ENCODE measurements at places on chromosomes 2 and 18. TPM values are rescaled to one million over a fixed set of nuclear protein-coding genes. Genes with fewer than 3 reads are reported as not detected.

Gene OTOS
- polyA plus RNA-seq: not detected

Gene REG3A
- not detected for polyA plus RNA-seq

Gene MAP2
- 42.7 TPM for polyA plus RNA-seq

Gene TANC1
- 64.8 TPM for polyA plus RNA-seq

Gene SLC30A3
- polyA plus RNA-seq: 6.2 TPM

Gene FEV
- not detected for polyA plus RNA-seq

Gene RAB17
- polyA plus RNA-seq: 13.2 TPM

Gene EMX1
- 37.9 TPM for polyA plus RNA-seq

Gene CNRIP1
- 21.5 TPM for polyA plus RNA-seq

DNA sequence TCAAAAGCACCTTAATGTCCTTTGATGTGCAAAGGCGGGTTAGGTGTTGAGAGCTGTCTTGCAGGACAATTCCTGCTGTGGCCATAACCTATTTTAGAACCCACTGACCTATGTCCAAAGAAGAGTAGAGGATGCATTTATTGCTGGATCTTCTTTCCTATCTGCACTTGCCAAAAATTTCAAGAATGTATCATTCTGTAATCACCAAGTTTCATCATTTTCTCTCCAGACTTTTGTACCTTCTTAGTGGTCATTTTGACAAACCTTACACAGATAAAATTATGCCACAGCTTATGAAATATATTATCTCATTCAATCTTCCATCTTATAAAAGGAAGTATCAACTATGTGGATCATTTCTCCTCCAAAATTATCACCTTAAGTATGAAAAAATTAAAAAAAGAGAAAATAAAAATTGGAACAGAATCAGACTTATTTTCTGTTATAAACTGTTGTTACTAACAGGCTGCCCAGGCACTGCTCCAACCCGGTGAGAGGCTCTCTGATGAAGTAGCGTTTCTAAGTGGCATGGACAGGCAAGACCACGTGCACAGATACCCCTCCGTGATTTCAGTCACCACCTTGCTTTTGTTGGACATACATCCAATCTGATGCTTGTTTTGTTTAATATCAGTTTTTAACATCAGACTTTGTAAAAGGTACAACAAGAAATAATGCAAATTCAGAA is 559.9 kb upstream of the ID2 start:
- DNase-seq: no peak

DNA sequence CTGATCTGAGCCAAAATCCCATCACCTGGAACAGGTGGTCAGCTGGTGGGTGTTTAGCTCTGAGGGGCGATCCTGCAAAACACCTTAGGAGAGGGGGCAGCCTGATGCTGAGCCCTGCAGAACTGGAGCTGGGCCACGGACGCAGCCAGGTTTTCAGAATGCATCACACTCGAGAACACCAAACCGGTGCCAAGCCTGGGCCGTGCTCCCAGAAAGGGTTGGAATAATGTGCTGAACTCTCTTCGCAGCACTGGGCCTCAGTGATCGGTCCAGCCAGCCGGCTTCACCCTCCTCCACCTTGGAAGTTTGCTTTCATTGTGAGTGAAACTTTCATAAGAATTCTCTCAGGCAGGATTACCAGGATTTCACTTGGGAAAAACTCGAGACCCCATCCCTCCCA is 56.5 kb upstream of the TTC39C start:
- DNase-seq: no peak

DNA sequence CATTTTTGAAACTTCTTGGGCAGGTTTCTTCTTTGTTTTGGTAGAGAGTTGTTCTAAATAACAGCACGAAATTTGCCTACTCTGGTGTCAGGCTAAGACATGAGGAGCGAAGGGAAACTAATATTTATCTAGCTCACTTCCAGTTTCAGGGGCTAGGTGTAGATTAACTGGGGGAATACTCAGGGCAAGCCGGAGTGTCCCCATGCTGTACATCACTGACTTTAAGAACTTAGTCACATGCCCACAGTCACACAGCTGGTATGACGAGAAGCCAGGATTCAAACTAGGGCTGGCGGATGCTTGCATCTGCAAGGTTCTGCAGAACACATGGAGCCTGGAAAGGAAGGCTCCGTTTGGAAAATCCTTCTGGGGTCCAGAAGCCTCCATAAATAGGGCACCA is 133.3 kb downstream of the ALPK2 start:
- DNase-seq: no peak

- no peak for DNase-seq
These were observed 399.0 kb upstream of the HNRNPA3 start for GRCh38 chr2:176813621-176814049.

- no peak for DNase-seq
These were observed 28.6 kb upstream of the CETN1 start for GRCh38 chr18:551404-552061.

DNA sequence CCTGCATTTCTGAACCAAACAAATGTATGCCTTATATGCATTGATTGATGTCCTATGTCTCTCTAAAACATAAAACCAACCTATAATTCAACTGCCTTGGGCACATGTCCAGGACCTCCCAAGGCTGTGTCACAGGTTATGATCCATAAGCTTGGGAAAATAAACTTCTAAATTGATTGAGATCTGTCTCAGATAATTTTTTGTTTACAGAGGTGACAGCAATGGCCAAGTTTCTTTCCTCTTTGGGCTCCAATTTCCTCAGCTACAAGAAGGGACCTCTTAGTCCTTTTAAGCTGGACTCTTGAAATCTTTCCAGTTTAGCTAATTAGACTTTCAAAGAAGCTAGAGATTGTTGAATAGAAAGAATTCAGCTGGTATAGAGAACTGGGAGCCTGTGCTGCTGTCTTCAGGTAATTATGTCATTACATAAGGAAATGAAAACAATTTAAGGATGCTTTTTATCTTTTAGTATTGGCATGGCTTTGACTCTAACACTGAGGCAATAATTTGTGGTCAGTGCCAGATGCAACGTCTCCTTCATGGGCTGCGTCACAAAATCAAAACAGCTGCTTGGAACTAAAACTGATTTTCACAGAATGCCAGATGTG is 412.1 kb upstream of the TRIB2 start:
- peak; percentile 28 for DNase-seq

GRCh38 chr18:2508678-2509077 is 62.6 kb downstream of the METTL4 start:
- DNase-seq: no peak

- DNase-seq: no peak
These were observed 481.9 kb downstream of the TMX3 start for GRCh38 chr18:68233018-68233417.

- DNase-seq: no peak
These were observed 14.7 kb upstream of the METAP1D start for GRCh38 chr2:171985076-171985475.

DNA sequence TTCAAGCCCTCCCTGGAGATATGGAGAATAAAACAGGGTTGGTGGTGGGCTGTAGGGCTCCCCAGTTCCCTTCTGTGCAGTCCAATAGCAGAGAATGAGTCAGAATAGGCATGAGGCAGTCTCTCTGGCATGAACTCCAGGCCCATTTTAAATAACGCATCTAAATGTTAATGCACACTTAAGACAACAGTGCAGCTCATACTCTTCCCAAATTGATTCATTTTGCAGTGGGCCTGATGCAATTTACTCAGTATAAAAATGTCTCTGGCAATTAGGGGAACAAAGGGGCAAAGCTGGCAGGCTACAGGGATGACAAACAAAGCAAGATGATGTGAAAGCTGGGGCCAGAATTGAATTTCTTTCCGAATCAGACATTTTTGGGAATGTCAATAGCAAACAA is 402.8 kb downstream of the CLIP4 start:
- DNase-seq: no peak

GRCh38 chr2:9694661-9695234 is 64.0 kb upstream of the YWHAQ start:
- no peak for DNase-seq

- DNase-seq: no peak
These were observed 66.9 kb upstream of the ITM2C start for GRCh38 chr2:230797515-230798495.

GRCh38 chr2:120994301-120994995 is 258.8 kb downstream of the GLI2 start:
- DNase-seq: no peak

DNA sequence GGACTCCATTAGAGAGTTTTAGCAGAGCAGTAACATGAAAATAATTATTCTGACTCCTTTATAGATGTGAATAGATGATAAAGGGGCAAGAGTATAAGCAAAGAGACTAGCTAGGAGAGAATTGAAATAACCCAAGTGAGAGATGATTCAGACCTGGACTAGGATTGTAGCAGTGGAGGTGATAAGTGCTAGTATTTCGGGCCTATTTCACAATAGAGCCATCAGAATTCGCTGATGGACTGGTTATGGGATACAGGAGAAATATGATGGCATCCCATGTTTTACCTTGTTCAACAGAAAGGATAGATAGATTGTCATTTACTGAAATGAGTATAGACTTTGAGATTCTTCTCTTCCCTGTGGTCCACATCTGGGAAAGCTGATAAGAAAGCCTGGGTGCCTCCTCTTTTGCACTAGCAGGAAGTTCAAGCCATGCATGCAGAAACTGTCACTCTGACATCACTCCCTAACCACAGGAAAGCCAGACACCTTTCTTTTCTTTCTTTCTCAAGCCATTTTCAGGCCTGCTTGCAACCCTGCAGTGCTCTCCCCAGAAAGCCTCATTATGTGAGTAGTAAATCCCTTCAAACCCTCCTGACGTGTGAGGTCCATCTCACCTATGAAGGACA is 25.3 kb downstream of the DYNAP start:
- DNase-seq: no peak

DNA sequence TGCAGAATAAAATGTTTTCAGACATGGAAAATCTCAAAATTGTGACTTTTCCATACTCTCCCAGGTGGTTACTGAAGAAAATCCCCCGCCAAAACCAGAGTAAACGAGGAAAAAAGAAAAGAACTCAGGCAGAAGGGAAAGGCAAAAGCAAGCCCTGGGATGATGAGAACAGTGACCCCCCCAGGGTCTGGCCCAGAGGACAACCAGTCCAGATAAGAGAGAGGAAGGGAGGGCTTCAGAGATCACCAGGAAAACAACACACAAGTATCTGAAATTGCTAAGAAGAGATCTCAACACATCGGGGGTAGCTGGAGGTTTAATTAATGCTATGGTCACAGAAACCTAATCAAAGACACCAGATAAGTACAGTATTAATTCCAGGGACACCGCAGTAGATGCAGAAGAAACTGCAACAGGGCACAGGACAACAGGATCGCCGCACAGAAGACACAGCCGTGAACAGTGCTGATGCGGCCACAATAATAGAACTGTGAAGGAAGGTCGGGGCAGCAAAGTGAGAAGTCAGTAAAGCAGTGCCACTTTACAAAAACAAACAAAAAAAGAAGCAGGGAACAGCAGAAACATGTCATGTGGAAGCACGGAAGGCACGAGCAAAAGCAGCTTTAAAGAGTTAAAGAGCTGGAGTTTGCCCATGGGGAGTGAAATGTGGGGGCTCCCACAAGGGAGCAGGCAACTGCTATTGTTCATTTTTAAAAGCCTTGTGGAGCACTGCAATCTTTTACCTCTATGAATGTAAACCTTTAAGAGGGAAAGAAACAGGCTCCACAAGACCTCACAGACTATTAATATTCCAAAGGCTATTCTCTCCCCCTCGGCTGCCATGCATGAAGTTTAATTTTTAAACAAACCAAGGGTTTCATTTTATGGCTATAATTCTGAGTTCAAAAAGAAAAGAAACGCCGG is 28.4 kb downstream of the FAM168B start:
- no peak for DNase-seq

DNA sequence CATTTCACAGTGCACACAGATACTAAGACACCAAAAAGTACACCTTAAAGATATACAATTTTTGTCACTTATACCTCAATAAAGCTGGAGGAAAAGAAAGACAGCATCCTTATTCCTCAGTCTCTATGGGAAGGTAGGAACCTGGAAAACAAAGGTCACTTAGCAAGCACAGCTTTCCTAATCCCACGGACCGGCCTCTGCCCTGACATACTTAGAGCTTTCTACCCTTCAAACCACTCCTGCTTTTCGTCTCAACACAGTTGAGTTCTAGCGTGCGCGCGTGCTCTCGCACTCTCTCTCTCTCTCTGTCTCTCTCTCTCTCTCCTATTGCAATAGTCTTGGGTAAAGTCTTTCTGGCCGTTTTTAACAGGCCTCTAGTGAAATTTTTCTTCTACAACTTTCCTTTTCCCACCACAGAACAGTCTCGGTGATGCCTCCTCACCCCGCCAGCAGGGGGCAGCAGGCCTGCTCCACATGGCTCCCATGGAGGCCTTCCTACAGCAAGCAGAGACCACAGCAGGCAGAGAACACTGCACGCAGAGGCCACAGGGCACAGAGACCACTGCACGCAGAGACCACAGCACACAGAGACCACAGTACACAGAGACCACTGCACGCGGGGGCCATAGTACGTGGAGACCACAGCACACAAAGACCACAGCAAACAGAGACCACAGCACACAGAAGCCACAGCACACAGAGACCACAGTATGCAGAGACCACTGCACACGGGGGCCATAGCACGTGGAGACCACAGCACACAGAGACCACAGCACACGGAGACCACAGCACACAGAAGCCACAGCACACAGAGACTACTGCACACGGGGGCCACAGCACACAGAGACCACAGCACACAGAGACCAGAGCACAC is 106.9 kb downstream of the FBXO15 start:
- DNase-seq: no peak

- no peak for DNase-seq
These were observed 13.3 kb downstream of the TUBB6 start for GRCh38 chr18:12321333-12321732.

GRCh38 chr18:38940475-38940862 is 1374.9 kb upstream of the CELF4 start:
- no peak for DNase-seq

DNA sequence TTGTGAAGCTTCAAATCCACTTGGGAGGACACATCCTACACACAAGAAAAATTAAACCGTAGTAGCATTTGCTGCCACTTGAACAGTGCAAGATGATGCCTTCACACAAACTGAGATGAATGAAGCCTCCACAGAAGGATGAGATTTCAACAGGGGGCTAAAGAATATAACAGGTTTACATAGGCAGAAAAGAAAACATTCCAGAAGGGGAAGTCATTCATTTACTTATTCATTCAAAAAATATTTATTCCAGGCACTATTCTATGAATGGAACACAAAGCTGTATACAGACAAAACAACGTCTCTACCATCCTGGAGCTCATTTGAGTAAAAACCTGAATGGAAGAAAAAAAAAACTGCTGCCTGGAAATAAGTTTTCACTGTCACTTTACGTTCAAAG is 170.5 kb downstream of the CDH20 start:
- no peak for DNase-seq

DNA sequence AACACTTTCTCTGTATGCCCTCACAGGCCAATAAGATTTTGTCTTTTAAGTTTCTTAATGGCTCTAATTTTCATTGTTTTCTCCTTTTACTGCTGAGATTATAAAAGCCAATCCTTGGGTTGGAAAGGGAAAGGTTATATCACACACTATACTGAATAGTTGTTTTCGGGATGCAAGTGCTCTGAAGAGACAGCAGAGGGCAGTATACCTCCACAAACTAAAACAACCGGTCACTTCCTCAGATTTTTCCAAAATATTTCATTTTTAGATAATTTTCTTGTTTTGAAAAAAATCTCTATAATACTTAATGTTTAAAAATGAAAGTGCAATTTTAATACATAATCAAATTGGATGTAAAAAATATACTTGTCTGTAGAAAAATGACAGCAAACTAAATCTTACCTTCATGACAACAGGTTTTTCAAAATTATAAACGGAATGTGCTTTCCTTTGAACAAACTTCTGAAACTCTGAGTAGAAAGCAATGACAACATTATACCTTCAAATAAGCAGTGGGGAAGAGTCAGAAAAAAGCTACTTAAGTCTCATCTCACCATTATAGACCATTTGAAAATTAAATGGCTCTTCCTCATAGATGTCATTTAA is 82.7 kb downstream of the ORC4 start:
- peak; percentile 18 for DNase-seq
